Globus pallidus (tissue), 1 donor: ENCODE measurements at places on chromosomes 11 and 22.

GRCh38 chr11:14089690-14090462 lies 127.4 kb downstream of the SPON1 start:
- DNase-seq: no peak

- DNase-seq: no peak
Measured at GRCh38 chr22:26949193-26949592, 291.8 kb downstream of the MIAT start.

GRCh38 chr11:67434395-67434881 lies 3.0 kb downstream of the PTPRCAP start:
- DNase-seq: no peak

DNA sequence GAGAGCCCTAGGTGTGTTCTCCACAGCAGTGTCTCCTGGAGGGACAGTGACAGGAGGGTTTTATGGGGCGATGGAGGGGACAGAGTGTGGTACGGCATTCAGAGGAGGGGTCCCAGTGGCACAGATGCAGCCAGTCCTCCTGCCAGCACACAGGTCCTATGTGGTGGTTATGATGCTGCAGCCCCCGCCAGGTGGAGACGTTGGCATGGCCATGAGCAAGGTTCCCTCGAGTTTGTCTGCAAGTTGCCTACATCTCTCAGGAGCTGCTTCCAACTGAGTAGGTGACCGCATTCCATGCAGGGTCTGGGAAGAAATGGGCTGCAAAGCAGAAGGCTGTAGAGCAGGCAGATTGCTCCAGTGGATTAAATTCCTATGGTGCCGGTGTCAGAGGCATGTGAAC lies 646.0 kb downstream of the TBC1D22A start:
- no peak for DNase-seq

DNA sequence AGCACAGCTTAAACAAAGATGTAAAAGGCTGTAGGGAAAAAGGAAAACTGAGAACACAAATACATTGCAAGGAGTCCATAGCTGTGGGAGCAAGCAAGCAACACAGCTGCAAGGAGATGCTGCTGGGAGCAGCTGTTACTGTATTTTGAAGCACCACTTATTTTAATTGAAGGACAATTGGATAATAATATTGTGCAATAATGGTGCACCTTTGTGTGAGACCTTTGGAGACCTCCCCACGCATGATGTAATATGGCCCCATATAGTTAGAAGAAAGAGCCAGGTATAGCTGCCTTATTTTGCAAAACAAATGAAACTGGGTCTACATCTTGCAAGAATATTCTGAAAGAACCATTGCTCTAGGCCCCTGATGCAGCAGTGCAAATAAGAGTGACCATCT lies 191.1 kb upstream of the KIRREL3 start:
- no peak for DNase-seq

GRCh38 chr11:77753230-77753629 lies 67.3 kb downstream of the RSF1 start:
- DNase-seq: no peak

- no peak for DNase-seq
Measured at GRCh38 chr11:78949976-78950690, 375.5 kb upstream of the NARS2 start.

GRCh38 chr11:709109-709997 lies 3.3 kb downstream of the EPS8L2 start:
- no peak for DNase-seq

DNA sequence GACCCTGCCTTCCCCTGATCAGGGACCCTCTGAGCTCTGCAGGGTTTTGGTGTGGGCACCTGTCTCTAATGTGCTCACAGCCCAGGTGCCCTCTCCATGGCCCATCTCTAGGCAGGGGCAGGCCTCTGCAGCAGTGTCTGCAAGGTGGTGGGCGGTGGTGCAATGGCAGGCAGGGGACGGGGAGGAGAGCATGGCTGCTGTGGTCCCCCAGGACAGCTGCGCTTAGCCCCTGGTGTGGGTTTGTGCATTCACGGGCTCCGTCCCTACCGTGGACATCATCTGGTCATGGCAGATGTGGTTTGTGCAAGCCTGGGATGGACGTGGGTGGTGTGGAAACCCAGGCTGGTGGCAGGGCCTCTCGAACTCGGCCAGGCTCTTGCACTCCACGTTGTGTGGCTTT lies 443.1 kb downstream of the TBC1D22A start:
- no peak for DNase-seq

- DNase-seq: peak; percentile 25
Measured at GRCh38 chr11:31240340-31240904, 129.1 kb downstream of the DCDC1 start.

- DNase-seq: no peak
Measured at GRCh38 chr22:25027043-25027906, 74.8 kb downstream of the KIAA1671 start.

GRCh38 chr22:36700711-36701670 lies 2.6 kb downstream of the CACNG2 start:
- no peak for DNase-seq

GRCh38 chr11:28539239-28540030 lies 431.2 kb downstream of the METTL15 start:
- no peak for DNase-seq

DNA sequence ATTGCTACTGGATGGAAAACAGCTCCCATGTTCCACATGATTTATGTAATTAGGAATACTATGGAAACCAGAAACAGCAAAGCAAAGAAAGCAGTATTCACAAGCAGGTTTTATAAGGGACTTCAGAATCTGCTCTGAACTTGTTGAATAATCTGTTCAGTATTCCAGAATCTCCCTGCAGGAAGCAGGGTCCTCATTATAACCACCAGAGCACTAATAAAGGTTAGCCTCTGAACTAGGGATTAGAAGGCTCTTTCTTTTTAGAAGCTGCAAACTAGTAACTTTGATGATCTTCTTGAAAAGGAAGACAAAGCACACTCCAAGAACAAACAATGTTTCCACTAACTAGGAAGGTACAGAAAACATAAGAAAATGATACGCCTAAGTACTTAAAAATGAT lies 125.8 kb downstream of the DCDC1 start:
- no peak for DNase-seq

DNA sequence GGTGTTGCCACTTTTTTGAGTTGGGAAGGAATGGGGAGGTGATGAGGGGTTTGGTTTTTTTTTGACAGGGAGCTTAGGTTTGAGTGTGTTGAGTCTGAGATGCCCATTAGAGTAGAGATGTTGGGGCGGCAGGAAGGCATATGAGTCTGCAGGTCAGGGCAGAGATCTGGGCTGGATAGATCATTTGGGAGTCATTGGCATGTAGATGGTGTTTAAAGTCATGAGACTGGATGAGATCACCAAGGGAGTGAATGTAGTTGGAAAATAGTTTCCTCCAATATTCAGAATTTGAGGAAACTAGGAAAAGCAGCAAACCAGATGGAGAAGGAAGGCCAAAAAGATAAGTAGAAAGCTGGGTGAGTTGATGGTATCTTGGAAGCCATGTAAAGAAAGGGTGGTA lies 2.1 kb upstream of the ANAPC15 start:
- no peak for DNase-seq

DNA sequence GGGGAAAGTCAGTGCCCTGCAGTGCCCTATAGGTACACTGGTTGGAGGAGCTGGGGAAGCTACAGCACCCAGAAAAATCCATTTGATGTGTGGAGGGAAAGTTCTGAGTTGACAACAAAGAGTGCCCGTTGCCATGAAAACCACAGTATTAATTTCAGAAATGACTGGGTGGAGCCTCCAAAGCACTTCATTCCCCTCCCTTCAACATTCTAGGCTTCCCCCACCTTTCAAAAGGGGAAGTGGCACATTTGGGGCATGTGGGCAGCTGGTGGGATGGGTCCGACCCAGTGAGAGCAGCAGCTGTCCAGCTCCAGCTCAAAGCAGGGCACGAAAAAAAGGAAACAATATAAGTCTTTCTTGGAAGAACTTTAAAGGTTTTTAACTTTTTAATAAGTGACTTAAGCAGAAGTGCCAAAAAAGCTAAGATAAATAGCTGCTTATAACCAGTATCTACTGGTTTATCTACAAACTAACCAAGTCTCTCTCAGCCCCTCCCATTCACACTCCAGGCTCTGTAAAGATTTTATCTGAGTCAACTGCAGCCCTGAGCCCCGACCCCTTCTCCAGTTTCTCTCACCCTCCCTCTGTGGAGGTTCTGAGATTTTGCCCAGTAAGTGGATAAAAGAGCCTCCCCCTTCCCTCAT lies 9.0 kb upstream of the AHNAK start:
- no peak for DNase-seq

- DNase-seq: peak; percentile 58
Measured at GRCh38 chr11:76263657-76264056, 57.4 kb upstream of the WNT11 start.

GRCh38 chr11:18005376-18006129 lies 7.3 kb downstream of the SERGEF start:
- DNase-seq: no peak

DNA sequence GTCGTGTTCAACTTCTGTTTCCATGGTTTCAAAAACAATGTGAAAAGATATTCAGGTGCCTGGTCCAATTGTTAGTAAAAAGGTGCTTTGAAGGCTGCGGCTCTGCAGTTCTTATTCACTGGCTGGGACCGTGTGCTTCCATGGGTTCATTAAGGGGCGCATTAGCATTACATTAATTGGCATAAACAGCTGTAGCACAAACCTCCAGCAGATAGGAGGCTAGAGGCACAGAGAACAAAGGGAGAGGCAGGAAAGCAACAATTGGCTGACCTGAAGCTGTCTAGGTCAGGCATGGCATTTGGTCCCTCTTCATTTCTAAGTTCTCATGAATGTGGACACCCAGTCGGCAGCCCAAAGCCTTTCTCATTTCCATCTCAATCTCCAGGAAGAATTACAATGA lies 16.6 kb downstream of the PAK1 start:
- DNase-seq: no peak

- no peak for DNase-seq
Measured at GRCh38 chr22:46366327-46366731, 30.8 kb downstream of the TRMU start.
